ENCODE measurements at places on chromosomes 6 and 20.

GRCh38 chr6:110527516-110527915 lies 51.1 kb upstream of the SLC22A16 start:
- no peak for DNase-seq

- DNase-seq, result no peak
Observed at GRCh38 chr6:75492386-75493153, 1.0 kb downstream of the FILIP1 start.

GRCh38 chr6:100099189-100100074 lies 105.4 kb upstream of the MCHR2 start:
- DNase-seq, result no peak

- no peak for DNase-seq
Observed at GRCh38 chr6:42512579-42512978, 51.2 kb upstream of the UBR2 start.

DNA sequence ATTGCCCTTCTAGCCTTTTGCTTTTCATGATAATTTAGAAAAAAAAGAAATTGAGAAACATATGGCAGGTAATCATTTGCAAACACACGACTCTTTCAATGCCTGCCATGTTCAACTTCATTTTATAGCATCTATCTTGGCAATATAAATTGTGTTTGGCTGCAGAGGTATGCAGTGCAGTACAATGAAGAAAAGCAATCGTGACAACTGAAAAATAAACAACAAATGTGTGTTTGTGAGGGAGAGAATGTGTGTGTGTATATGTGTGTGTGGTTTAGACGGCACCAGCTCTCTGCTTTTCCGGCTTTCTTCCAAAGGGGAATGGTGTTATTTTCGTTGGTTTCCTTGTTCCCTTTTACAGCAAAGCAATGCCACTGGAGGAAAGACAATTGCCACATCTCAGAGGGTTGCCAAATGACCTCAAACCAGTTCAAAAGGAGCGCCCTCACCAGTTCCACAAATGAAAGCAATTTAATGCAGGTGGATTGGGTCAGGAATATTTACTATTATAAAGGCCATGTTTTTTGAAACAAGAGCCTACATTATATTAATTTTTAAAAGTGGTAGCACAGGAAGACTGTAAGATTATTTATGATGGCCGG lies 587.2 kb downstream of the PRKN start:
- no peak for DNase-seq

GRCh38 chr20:57821935-57822334 lies 112.1 kb upstream of the PMEPA1 start:
- DNase-seq, result no peak

DNA sequence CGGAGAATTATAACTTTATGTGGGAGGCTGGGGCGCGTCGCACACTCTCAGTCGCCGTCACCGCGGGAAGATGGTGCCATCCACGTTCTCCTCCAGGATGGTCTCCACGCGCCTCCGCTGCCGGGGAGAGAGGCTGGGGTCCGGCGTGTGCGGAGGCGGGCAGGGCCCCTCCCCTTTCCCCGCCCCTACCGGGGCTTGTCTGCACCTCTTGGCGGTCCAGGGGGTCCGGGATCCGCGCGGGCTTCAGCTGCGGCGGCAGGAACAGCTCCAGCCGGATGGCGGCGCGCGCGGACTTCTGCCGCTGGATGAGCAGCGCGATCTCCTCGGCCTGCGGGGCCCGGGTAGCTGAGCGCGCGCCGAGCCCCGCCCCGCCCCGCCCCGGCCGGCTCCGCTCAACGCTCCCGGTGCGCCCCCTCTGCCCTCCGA lies 807 bp downstream of the LKAAEAR1 start:
- no peak for DNase-seq

DNA sequence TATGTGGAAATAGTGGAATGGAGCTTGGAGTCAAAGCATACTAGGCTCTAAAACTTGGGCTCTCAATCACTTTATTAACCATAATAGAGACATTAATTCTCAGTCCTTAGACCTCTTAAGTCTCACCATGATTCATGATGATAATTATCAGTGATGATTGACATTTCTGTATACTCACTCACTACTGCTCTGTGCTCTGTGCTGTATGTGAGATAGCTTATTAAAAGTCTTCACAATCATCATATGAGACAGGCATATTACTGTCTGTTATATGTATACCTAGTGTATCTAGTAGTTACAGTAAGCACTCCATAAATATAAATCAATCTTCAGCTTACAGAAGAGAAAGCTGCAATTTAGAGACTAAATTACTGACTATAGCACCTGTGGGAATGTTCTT lies 236.0 kb upstream of the JAG1 start:
- DNase-seq, result no peak

- no peak for DNase-seq
Observed at GRCh38 chr20:43537921-43538877, 20.6 kb upstream of the SGK2 start.

DNA sequence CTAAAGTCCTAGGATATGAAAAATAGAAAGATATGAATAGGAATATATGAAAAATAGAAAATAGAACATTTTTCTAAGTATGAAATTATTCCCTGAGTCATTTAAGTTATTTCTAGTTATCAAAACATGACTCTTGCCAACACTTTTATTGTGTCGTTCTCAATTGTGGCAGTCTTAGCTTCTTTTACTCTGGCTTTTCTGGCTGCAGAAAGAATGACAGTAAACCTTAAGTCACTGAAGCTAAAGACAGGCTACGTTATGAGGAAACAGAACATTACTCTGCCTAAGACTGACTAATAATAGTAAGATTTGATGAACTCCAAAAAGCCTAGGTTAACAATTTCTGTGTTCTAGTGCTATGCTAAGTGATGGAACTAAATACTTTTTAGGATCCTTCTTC lies 74.6 kb downstream of the AIG1 start:
- no peak for DNase-seq

DNA sequence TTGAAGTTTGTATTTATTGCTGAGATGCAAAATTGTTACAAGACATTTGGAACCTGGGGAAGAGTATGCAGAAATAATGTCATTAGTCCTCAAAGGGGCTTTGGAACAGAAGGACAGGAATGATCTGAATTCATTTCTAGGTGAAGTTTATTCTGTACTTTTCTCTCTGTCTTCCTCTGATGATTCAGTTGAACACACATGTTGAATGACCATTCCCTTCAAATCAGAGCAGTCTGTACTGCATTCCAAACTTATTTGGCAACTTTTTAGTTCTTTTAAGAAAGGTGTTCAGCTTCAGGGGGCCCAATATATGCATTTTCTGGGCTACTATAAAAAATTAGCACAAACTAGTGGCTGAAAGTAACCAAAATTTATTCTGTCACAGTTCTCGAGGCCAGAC lies 213.9 kb upstream of the LAMP5 start:
- DNase-seq, result no peak

- DNase-seq, result no peak
Observed at GRCh38 chr20:35698298-35699126, 640 bp downstream of the NFS1 start.

DNA sequence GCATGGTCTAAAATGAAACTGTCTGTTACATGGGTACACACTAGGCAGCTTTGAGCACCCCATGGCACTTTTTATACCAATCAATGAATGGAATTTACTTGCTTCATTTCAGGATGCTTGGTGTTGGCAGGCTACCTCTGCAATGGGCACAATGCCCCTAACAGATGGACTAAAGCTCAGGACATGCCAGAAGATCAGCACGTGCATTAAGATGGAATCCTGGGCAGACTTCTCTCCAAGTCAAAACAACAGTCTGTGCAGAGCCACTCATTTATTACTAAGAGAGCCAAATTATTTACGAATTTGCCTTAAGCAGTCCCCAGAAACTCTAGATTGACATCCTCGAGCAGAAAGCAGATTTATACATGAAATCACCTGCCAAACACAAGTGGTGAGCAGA lies 55.8 kb upstream of the SCML4 start:
- no peak for DNase-seq

- DNase-seq, result no peak
Observed at GRCh38 chr20:35359335-35359950, 52.3 kb downstream of the UQCC1 start.

GRCh38 chr6:34922177-34922663 lies 33.2 kb downstream of the ANKS1A start:
- DNase-seq, result no peak

DNA sequence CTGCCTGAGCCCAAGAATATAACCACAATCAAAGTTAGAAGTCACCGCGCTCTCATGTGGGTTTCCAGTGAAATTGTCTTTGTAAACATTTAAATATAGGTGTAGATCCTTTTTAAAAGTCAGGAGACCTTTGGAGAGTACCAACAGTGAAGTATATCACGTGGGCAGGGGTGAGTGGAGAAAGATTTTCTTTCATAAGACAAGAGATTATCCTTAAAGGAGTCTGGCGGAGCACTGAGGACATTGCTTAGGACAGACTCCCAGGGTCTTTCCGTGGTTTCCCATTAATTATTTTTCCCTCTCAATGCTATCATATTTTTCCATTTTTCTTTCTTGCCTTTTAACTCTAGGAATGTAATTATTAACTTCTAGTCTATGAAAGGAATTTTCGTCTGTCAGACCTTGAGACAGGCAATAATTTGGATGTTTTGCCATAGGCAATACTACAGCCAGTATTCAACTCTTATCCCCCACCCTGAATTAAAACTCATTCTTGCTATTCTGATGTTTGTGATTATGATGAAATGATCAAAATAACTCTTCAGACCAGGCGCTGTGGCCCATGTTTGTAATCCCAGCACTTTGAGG lies 31.4 kb downstream of the DCBLD1 start:
- DNase-seq, result no peak

GRCh38 chr6:63637865-63638445 lies 2.4 kb downstream of the PHF3 start:
- no peak for DNase-seq

Data from left renal pelvis (tissue), 4 donors.